ENCODE measurements at places on chromosomes 2 and 18.

- no peak overlapping the region for H3K4me3 ChIP-seq
- no peak for DNase-seq
- no peaks in the 10 kb centered on the region for H3K36me3 ChIP-seq
- no peak overlapping the region for H3K27ac ChIP-seq
These were observed 252.1 kb upstream of the SLC14A2 start for GRCh38 chr18:45363196-45363595.

- no peak for DNase-seq
- no peaks in the 10 kb centered on the region for H3K27me3 ChIP-seq
- H3K36me3 ChIP-seq: no peaks in the 10 kb centered on the region
- 0 out of 2 replicates have a peak overlapping the region, but pooled peaks have one; percentile 38 for H3K4me3 ChIP-seq
- no peaks in the 10 kb centered on the region for H3K4me1 ChIP-seq
- peak overlapping the region; percentile 55 for H3K27ac ChIP-seq
These were observed 1.0 kb upstream of the NFATC1 start for GRCh38 chr18:79394534-79395307.

- H3K4me1 ChIP-seq: no peaks in the 10 kb centered on the region
- H3K4me3 ChIP-seq: no peak overlapping the region
- no peaks in the 10 kb centered on the region for H3K27me3 ChIP-seq
- no peaks in the 10 kb centered on the region for H3K36me3 ChIP-seq
- no peak for DNase-seq
- no peak overlapping the region for H3K27ac ChIP-seq
These were observed 33.6 kb downstream of the GTF2A1L start for GRCh38 chr2:48651158-48651790.

DNA sequence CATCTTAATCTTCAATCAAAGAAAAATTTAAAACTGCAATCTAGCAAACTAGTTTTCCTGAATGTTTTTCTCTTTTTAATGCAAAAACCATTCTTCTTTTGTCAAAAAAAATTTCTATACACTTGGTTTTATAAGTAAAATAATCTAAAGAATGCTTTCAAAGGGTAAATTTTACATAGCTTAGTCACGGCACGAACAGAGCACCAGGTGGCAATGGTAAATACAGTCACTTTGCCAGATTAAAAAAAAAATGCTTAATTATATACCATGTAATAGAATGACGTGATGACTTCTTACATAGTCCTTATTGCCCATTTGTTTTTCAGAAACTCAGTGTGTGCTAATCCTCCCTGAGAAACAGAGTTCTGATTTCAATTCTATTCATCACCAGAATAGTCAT is 10.4 kb downstream of the FEZ2 start:
- no peaks in the 10 kb centered on the region for H3K27me3 ChIP-seq
- H3K27ac ChIP-seq: no peak overlapping the region
- DNase-seq: no peak
- no peaks in the 10 kb centered on the region for H3K4me1 ChIP-seq
- peaks cover 61% of the 10 kb centered on the region for H3K36me3 ChIP-seq

DNA sequence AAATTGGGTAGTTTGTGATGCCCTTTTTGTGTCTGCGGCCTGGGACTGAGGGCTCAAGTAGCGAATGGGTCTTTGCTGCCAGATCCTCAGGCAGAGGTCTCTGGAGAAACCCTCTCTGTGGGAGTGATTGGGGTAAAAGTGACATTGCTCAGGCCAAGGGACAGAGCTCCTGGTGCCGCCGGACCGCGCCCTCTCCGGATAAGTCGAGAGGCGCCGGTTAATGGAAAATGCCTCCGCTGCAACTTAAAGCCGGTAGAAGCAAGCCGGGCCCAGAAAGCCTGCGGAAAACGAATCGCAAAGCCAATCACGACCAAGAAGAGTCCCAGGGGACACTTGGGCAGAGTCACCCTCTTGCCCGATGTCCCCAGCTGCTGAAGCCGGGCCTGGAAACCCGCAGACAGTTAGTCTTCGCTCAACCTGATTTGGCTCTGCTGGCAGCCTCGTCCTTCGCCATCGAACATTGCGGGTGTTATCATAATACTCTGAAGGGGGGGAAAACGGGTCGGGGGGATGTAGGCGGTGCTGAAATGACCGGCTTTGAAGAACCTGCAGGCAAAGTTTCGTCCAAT is 352 bp upstream of the HOXD12 start:
- H3K27me3 ChIP-seq: peaks cover 77% of the 10 kb centered on the region
- H3K4me3 ChIP-seq: no peak overlapping the region
- no peaks in the 10 kb centered on the region for H3K36me3 ChIP-seq
- no peak overlapping the region for H3K27ac ChIP-seq
- no peak for DNase-seq

DNA sequence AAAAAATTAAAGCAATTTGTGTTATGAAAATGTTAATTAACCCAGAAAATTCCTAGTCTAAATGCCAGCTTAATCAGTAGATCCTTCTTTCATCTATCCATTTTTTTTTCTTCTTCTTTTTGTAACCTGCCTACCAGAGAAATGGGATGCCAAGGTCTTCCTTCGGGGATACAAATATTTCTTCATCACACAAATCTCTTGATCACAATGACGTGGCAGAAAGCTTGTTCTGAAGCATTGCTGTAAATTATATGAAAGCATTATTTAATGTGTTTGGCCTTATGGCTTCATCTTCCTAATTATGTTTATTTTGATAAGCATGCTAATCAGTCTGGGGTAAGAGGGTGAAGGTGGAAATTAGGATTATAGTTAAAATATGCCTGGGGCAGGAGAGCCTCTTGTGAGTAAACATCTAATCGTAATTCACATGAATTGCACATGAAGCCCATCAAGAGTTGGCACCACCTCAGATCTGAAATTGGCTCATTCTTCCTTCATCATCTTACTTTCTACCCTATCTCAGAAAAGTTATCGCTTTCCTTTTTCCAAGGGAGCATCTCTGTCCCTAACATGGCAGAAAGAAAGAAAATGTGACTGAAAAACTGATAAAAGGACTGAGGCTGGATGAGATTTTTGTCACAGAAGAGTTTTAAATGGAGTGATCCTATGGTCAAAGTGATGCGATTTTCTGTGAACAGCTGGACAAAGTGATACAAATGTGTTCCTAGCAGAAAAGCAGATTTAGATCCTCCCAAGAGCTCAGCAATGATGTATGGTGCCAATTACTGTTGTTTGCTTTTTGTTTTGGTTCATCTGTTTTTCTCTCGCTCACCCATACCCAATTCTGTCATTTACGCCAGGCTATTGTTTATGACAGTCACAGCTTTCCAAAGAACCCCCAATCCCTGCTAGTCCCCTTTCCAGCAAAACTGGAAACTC is 76.9 kb upstream of the PMAIP1 start:
- no peak for DNase-seq
- H3K4me1 ChIP-seq: no peaks in the 10 kb centered on the region
- no peak overlapping the region for H3K4me3 ChIP-seq
- H3K36me3 ChIP-seq: no peaks in the 10 kb centered on the region

DNA sequence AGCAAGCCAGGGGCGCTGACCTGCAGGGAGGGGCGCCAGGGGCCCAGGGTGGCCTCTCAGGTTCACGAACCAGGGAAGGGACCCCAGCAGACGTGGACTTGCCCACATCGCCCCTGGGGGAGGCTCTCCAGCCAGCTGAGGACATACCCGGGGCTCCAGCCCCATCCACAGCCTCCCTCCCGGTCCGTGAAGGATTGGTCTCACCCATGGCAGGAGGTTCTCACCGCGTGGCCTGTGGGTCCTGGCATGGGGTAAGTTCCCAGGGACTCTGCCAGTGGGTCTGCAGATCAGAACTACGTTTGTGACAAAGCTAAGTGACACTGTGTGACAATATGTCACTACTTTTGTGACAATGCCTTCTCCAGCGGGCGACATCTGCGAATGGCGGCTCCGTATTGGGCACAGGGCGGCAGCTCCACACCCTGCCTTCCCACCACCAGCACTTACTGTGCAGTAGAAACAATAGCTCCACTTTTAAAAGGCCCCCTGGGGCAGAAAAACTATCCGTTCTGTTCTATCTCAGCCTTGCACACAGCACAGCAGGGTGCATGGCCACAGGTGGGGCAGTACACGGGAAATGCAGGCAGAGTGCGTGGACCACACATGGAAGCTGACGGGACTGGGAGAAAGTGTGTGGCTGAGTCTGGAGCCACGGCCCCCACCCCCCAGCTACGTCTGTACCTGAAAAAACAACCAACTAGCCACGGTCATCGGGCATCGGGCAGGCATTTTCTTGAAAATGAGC is 65.2 kb upstream of the CTDP1 start:
- H3K27me3 ChIP-seq: peaks cover 14% of the 10 kb centered on the region
- H3K4me1 ChIP-seq: peaks cover 54% of the 10 kb centered on the region
- H3K4me3 ChIP-seq: no peak overlapping the region
- no peak overlapping the region for H3K27ac ChIP-seq

DNA sequence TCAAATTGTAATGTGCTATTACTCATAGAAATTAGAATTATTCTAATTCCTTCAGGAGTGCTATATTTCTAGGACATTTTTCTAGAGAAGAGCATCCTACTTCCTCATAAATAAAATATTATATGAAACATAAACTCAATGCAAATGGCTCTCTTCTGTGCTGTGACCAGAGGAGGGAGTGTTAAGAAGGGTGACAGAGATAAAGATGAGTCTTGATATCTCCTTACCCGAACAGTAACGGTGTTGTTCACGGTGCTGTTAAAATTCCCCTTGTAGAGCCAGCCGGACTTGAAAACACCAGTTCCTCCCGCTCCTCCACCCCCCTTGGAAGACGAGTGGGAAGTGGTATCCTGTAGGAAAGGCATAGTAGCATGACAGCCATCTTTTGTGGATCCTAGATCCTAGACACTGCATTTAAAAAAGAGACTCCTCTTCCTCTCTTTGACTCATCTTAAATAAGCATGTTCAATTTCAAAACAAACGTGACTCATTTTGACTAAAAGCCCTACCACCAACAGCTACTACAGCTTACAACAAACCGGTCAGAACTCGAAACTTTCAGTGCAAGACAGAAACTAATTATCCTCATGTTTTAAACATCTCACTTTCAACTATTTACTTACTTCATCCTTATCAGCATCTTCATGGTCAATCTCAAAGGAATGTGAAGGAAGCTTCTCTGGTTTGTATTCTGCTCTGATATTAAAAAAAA is 156.3 kb downstream of the DOCK10 start:
- H3K27me3 ChIP-seq: no peaks in the 10 kb centered on the region
- H3K36me3 ChIP-seq: no peaks in the 10 kb centered on the region
- H3K27ac ChIP-seq: no peak overlapping the region
- no peaks in the 10 kb centered on the region for H3K4me1 ChIP-seq
- no peak overlapping the region for H3K4me3 ChIP-seq

DNA sequence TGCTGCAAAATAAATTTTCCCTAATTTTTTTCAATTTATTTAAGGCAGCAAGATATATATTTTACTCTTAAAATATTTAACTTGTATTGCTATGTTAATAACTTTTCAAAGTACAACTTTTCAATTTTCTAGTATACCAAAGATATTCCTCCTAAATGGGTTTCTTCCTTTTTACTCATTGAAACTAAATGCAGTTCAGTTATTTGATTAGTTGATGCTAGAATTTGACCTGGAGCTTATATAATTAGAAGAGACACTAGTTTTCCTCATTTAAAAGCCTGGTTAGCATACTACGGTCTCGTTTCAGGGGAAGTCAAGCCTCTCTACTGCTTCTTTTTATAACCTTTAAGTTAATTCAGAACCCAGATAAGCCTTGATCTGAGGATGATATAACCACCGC is at the start of gene ARHGEF33:
Gene ARHGEF33 (plus strand): TSS at position 301 of the 400 bp plus-strand sequence. CDS start 29,573 bp downstream, outside the sequence.
- peaks cover 3% of the 10 kb centered on the region for H3K27me3 ChIP-seq
- no peak for DNase-seq
- H3K36me3 ChIP-seq: no peaks in the 10 kb centered on the region
- H3K4me1 ChIP-seq: no peaks in the 10 kb centered on the region
- no peak within 1 kb of the TSS for H3K27ac ChIP-seq

DNA sequence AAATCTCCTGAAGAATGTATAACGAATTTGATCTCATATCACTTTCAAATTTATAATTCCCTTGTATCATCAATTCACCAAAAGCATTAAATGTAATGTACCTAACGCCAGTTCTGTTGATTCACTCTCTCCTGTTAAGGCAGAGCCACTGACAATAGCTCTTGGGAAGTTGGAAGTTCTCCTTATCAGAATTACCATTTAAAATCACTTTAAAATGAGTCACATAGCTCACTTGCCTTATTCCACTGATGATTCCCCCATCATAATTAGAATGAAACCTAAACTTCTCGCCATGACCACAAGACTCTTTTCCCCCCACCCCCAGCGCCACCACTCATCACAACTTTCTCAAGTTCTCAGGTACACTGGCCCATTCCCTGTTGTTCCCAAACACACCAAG is 117.1 kb downstream of the PID1 start:
- no peak for DNase-seq
- H3K36me3 ChIP-seq: no peaks in the 10 kb centered on the region
- H3K27me3 ChIP-seq: no peaks in the 10 kb centered on the region
- H3K4me1 ChIP-seq: no peaks in the 10 kb centered on the region

GRCh38 chr2:47251404-47251675 is 96.2 kb upstream of the STPG4 start:
- H3K27ac ChIP-seq: no peak overlapping the region
- no peak overlapping the region for H3K4me3 ChIP-seq
- H3K27me3 ChIP-seq: no peaks in the 10 kb centered on the region
- H3K4me1 ChIP-seq: peaks cover 13% of the 10 kb centered on the region
- DNase-seq: no peak
- no peaks in the 10 kb centered on the region for H3K36me3 ChIP-seq

DNA sequence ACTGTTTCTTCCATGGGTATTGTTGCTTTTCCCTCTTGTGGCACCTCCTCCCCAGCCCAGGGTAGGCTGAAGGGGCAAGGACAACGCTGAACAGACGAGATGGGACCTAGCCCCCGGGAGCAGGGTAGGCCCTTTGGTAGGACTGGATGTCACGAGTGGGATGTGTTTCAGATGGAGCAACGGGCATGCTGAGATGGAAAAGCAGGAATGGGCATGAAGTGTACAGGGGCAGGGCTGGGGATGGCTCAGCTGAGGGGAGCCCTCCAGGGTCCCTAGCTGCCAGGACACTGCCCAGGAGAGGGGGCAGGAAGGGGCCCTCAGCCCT is 33.4 kb downstream of the ARHGEF4 start:
- H3K4me1 ChIP-seq: no peaks in the 10 kb centered on the region
- H3K27me3 ChIP-seq: peaks cover 15% of the 10 kb centered on the region
- H3K4me3 ChIP-seq: no peak overlapping the region
- H3K27ac ChIP-seq: no peak overlapping the region

DNA sequence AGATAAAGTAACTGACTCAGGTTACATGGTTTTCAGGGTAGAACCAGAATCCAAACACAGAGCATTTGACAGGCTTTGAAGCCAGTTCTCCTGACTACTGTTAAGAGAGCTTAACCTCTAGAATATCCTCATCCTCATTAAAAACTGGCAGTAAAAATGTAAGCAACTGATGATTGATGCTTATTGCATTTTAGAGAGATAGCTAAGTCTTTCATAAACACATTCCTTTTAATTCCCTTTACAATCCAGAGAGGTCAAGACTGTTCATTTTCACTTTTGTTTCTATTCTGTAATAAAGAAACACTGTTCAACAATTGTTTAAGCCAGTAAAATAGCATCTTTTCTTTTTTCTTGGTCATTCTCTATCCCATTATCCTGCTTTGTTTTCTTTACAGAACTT is 53.9 kb upstream of the RAB27B start:
- no peak for DNase-seq
- no peak overlapping the region for H3K27ac ChIP-seq
- no peaks in the 10 kb centered on the region for H3K27me3 ChIP-seq
- no peaks in the 10 kb centered on the region for H3K36me3 ChIP-seq
- H3K4me3 ChIP-seq: no peak overlapping the region
